ENCODE measurements at places on chromosomes 5 and 9.

DNA sequence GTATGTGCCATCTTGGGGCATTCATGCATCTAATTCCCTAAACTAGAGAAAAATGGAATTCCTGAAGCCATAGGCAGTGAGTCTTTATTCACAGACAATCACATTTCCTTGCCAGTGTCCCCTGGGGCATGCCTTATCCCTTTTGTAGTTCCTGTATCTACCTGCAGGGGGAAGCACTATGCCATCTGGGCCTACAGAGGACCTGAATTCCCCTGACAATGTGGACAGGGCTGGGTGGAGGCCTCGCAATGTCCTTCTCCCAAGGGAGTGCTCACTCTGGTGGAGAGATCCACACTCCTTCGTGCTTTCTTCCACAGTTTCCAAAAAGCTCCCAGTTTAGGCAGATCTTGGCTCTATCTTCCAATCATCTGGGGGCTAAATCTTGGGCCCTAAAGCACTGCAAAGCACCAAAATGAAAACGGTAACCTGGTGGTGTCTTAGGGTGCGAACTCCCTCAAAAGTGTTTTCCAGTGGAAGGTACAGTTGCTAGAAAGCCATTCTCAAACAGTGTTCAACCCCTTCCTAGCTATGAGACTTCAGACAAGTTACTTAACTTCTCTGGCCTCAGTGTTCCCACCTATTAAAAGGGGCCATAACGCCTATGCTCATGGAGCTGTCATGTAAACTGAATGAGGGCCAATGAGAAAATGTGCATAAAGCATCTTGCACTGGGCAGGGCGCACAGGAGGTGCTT lies 17.5 kb downstream of the WHRN start:
- H3K4me1 ChIP-seq, result peaks cover 20% of the 10 kb centered on the region
- no peak overlapping the region for H3K4me3 ChIP-seq

DNA sequence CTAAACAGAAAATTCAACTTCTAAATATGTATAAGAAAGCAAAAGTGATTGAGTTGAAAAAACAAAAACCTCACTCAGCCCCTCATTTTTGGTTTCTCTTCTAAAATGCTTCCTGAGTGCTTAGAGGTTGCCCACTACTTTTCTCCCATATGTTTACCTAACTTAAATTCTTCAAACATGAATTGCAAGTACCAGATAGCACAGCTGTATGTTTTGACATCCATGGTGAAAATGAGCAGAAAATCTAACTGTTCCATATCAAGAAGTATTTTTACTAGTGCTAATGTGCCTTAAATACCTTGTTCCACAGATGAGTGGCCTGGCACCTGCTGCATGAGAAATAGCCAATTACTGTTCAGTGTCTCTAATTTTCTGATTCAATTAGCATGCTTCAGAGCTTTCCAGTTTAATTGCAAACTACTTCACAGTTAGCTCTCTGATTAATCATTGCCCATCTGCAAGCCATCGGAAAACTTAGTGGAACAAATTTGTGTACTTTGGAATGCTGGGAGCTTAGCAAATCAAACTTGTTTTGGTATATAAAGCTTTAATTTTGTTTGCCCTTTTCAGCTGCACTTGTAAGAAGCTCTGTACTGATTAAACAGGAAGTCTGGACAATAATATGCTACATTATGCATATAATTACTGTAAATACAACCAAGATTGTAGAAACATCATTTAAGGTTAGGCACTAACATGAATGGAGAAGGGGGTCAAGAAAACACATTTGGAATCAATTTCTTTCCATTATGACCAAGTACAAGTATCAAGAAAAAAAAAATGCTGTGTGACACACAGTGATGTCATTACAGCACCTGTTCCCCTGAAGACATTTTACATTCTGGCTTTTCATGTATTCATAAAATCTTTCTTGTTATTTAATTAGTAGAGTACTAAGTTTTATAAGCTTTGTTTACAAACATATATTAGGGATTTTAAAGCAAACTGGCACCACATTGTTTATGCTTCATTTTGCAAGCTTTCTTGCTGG lies 65.6 kb downstream of the POU5F2 start:
- H3K27me3 ChIP-seq, result no peaks in the 10 kb centered on the region
- no peaks in the 10 kb centered on the region for H3K36me3 ChIP-seq
- H3K4me3 ChIP-seq, result no peak overlapping the region
- no peak for DNase-seq
- no peak overlapping the region for H3K27ac ChIP-seq

- no peaks in the 10 kb centered on the region for H3K36me3 ChIP-seq
- DNase-seq, result no peak
- peaks cover 38% of the 10 kb centered on the region for H3K27me3 ChIP-seq
- H3K27ac ChIP-seq, result no peak overlapping the region
These were observed 219.2 kb downstream of the MEF2C start for GRCh38 chr5:88663793-88664216.

DNA sequence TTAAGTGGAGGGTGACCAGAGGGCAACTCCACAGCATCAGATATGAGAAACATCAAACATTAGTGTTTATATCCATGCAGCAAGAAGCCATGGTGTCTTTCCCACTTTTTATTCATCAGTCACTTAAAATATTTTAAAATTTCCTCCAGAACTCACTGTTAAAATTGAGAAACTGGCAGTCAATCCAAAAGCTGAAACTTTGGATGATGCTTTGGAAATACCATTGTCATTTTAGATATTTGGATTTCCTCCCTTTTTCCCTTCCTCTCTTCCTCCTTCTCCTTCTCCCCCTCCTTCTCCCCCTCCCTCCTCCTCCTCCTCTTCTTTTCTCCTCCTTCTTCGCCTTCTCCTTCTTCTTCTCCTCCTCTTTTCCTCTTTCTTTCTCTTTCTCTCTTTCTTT lies 33.1 kb upstream of the NTRK2 start:
- no peaks in the 10 kb centered on the region for H3K27me3 ChIP-seq
- no peaks in the 10 kb centered on the region for H3K36me3 ChIP-seq
- no peak for DNase-seq
- H3K4me1 ChIP-seq, result no peaks in the 10 kb centered on the region

DNA sequence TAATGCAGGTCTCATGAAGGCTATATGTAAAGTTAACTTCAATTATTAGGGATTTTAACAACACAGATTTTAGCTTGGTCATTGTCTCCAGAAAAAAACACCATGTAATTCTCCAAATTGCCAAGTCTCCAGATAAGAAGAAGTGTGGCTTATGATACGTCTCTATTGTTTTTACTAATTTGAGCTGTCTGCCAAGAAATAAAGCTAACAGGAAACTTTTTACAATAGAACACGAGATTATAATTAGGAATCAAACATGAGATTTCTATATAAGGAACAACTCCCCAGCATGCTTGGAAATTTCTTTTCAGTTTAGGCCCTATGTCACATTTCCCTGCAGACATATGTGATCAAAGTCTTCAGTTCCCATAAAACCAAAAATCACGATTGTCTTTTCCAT lies 142.7 kb downstream of the MCTP1 start:
- H3K27me3 ChIP-seq, result no peaks in the 10 kb centered on the region
- no peak overlapping the region for H3K27ac ChIP-seq
- H3K4me1 ChIP-seq, result no peaks in the 10 kb centered on the region
- no peak for DNase-seq
- H3K4me3 ChIP-seq, result no peak overlapping the region
- no peaks in the 10 kb centered on the region for H3K36me3 ChIP-seq
